ENCODE measurements at places on chromosomes 7 and 10.

- no peak for DNase-seq
Observed at GRCh38 chr10:1372212-1372611, 316.0 kb downstream of the WDR37 start.

DNA sequence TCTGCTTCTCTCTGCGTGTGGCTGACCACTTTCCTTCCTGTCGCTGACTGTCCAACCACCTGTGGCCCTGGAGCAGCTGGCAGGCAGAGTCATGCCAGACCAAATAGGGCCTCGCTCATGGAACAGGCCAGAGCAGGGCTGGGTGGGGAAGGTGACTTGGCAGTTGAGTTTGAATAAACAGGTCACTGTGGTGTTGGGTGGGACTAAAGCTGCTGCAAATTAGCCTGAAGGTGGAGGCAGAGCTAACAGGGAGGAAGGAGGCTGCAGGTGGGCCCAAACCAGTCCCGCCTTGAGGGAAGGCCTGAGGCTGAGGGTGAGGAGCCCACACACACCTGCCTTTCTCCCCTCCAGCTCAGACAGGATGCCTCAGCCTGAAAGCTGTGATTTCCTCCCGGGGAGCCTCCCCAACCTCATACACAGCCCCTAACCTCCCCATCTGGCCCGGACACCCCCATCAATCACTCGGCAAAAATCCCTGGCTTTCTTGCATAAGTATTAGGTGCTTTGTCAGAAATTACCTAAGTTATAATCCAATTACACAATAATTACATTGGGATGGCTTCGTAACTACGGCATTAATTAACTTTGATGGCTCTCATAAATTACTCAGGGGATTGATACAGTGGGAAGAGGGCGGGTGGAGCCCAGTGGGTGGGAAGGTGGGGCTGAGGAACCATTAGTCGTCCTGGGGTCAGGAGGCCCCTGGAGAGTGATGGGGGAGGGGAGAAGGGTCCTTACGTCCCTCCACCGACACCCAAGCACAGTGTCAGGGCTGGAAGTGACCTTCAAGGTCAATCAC lies 97.7 kb upstream of the PCBD1 start:
- DNase-seq = peak; percentile 9

- no peak for DNase-seq
Observed at GRCh38 chr7:36408589-36408988, 18.9 kb downstream of the ANLN start.

DNA sequence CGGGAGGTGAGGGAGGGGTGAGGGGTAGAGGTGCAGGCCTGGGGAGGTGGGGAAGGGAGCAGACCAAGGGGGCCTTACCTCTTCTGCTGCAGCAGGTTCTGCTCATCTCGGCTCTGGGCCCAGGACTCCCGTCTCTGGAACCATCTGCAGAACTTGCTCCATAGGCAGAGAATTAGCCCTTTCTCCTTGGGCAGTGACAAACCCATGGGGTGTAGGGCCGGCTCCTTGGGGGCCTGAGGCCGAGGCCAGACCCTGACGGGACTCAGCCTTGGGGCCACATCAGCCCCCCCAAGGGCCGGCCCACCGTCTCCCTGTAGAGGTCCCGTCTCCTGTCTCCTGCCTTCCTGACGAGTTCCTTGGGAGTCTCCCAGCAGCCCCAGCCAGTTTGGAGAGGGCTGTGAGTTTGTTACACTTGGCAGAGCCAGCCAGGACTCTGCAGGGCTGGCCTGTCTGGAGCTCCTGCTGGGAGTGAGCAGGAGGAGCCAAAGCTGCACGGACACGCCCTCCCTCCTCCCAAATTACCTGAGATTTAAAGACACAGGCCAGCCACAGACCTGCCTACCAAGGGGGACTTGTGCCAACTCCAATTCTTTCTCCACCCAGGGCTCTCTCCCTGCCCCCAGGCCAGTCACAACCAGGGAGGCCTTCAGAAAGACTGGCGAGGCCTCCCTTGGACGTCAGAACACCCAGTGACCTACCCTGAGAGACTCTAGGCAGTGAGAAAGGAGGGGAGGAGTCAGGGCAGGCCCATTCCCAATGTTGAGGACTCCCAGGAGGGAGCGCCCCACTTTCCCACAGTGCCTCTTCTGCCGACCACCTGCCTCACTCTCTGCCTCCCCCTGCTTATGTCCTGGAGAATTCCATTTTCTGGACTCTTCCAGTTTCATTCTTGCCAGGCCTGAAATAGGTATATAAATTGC lies at the start of gene TRPV6:
TSS of gene TRPV6 (minus strand) at position 435 of the 920 bp plus-strand sequence.
- DNase-seq = no peak

GRCh38 chr7:135190703-135191102 lies 20.2 kb upstream of the CYREN start:
- no peak for DNase-seq

- DNase-seq = no peak
Observed at GRCh38 chr7:46131916-46132795, 211.1 kb upstream of the IGFBP3 start.

- no peak for DNase-seq
Observed at GRCh38 chr7:90605055-90605454, 8.9 kb downstream of the CDK14 start.
